Sciatic nerve (tissue), 2 donors: ENCODE measurements at places on chromosomes 4 and X. TPM values are rescaled to one million over a fixed set of nuclear protein-coding genes. Genes with fewer than 3 reads are reported as not detected.

The TIMP1 gene
- total RNA-seq, result 288 TPM

The TMSB15C gene
- 2.4 TPM for total RNA-seq

DNA sequence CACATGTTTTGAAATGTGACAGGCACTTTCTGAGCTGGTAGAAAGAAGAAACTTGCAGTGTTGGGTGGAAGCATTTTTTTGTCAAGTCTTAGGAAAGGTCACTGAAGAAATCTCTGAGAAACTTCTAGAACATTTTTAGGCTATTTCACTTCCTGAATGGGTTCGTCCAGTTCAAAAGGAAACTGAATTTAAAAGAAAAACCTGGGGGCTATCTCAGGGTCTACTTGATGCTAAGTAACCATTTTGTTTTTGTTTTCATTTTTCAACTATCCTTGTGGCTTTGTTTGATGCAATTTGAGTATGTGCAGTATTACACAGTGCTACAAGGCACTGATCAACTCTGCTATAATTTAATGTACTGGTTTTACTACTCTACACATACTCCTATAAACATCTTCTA, 34.0 kb upstream of the AMOT start:
- DNase-seq, result no peak

The EPHA5 gene
- 8.9 TPM for total RNA-seq

- DNase-seq, result no peak
These were observed 17.0 kb downstream of the XKRX start for GRCh38 chrX:100911731-100912130.

The AADAT gene
- 13.5 TPM for total RNA-seq

GRCh38 chr4:148216321-148216720, 225.9 kb downstream of the NR3C2 start:
- no peak for DNase-seq

- no peak for DNase-seq
These were observed 9.9 kb upstream of the PITX2 start for GRCh38 chr4:110632506-110633357.

The PAGE4 gene
- total RNA-seq, result not detected

The SPARCL1 gene
- total RNA-seq, result 441 TPM
